ENCODE measurements at places on chromosomes 6 and 20. TPM values are rescaled to one million over a fixed set of nuclear protein-coding genes. Genes with fewer than 3 reads are reported as not detected.

CAGE1 gene
- total RNA-seq = not detected

RNF144B gene
- total RNA-seq = 36.4 TPM

DNA sequence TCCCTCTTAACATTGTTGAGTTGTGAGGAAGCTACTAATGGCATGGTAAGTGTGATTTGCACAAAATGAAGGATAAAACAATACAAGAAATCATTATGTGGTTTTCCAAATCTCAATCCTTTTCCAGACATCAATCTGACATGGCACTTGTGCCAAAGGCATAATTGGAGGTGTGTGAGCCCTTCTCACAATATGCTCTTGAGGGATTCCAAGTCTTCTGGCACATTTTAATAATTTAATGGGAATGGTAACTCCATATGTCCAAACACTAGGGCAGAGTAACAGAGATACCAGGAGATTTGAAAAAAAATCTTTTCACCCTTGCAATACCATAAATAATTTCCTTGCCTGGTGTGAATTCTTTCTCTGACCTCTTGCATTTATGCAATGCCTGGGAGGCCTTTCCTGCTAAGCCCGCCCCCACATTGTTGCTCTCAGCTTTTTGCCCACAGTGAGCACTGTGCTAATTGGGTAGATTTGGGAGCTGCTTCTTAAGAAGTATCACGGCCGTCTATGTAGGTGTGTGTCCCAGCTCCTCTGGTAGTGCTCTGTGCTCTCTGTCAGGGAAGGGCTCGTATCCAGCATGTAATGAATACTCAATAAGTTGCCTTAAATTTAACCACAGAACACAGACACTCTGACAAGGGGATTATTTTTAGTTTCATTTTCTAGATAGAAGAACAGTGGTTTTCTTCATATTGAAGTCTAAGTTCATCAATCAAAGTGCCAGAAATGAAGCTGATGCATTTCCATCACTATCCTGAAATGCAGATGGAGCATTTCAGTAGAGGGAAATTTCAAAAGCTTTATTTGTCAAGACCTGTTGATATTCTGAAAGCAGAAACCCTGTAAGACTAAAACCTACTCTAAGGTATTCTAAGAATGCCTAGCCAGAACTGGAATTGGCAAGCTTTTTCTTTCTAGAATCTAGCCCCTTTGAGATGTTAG lies 54.4 kb upstream of the CEP85L start:
- peaks cover 28% of the 10 kb centered on the region for H3K4me1 ChIP-seq
- no peak overlapping the region for H3K4me3 ChIP-seq
- no peak for DNase-seq
- H3K27me3 ChIP-seq = no peaks in the 10 kb centered on the region

GRCh38 chr6:149840345-149841075 lies 23.6 kb downstream of the LRP11 start:
- no peaks in the 10 kb centered on the region for H3K4me1 ChIP-seq
- DNase-seq = peak; percentile 79
- H3K27ac ChIP-seq = no peak overlapping the region
- no peak overlapping the region for H3K4me3 ChIP-seq
- H3K27me3 ChIP-seq = no peaks in the 10 kb centered on the region
- no peaks in the 10 kb centered on the region for H3K36me3 ChIP-seq

DNA sequence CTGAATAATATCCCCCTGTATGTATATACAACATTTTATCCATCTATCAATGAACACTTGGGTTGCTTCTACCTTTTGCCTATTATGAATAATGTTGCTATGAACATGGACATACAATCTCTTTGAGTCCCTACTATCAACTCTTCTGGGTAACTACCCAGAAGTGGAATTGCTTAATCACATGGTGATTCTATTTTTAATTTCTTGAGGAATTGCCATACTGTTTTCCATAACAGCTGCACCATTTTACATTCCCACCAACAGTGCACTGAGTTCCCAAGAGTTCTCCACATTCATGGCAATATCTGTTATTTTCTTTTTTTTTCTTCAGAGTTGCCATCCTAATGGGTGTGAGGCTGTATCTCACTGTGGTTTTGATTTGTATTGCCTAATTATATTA lies 88.3 kb downstream of the ZHX3 start:
- no peaks in the 10 kb centered on the region for H3K36me3 ChIP-seq
- peaks cover 2% of the 10 kb centered on the region for H3K4me1 ChIP-seq
- DNase-seq = no peak
- no peak overlapping the region for H3K27ac ChIP-seq
- no peak overlapping the region for H3K4me3 ChIP-seq

DNA sequence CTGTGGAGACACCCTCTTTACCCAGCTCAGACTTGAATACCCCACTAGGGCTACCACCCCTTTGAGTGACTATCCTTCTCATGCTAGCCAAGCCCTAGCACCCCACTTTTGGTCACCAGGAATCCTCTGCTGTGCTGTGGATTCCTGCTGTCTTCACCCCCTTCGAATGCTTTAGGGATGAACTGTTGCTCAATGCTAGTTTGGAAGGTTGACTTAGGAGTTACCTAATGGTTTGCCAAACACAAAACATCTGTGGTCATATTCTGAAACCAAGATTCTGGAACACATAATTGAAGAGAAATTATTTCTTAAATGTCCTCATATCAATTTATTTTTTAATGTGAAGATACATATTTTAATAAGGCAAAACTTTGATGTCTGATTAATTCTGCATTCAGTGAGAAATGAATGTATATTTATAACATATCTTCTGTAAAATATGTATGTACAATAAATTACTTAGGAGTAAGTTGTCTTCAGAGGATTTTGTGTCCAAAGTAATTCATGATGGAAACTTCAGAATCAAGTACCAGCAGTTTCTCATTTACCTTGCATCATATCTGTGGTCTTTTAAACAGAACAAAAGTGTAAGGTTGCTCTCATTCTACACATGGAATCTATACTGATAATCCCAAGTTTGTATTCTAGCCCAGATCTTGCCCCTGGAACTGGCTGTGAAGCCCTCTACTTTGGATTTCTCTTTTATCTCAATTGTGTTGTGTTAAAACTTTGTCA lies 46.9 kb downstream of the TMEM200A start:
- no peaks in the 10 kb centered on the region for H3K4me1 ChIP-seq
- no peaks in the 10 kb centered on the region for H3K36me3 ChIP-seq
- DNase-seq = no peak
- H3K27ac ChIP-seq = no peak overlapping the region
- H3K4me3 ChIP-seq = no peak overlapping the region

- DNase-seq = no peak
- no peak overlapping the region for H3K27ac ChIP-seq
- no peaks in the 10 kb centered on the region for H3K27me3 ChIP-seq
- H3K4me3 ChIP-seq = no peak overlapping the region
- no peaks in the 10 kb centered on the region for H3K36me3 ChIP-seq
These were observed 85.5 kb upstream of the PMEPA1 start for GRCh38 chr20:57795342-57795697.

DNA sequence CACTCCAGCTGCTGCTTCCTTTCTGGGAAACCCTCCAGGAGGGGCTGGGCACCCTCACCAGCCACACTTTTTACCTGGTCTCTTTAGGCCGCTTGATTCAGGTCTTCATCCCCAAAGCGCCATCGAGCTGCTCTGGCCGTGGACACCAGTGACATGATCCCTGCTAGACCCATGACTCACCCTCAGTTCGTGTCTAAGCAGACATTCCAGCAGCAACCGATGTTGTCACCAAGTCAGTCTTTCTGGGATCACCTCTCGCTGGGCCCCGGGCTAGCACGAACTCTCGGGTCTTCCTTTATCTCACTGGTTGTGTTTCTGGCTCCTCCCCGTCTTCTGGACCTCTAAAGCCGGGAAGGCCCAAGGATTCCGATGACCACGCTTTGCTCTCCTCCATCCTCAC lies 43.0 kb upstream of the GPR31 start:
- no peaks in the 10 kb centered on the region for H3K36me3 ChIP-seq
- no peak for DNase-seq
- no peak overlapping the region for H3K4me3 ChIP-seq
- no peaks in the 10 kb centered on the region for H3K27me3 ChIP-seq
- H3K4me1 ChIP-seq = no peaks in the 10 kb centered on the region
